Kidney tubule cell (primary cell): ENCODE measurements at places on chromosomes 3 and 15.

- DNase-seq: no peak
Observed at GRCh38 chr3:119918992-119919933, 137.4 kb downstream of the NR1I2 start.

GRCh38 chr3:135513106-135514059 is 452.1 kb upstream of the PPP2R3A start:
- DNase-seq: peak; percentile 77

DNA sequence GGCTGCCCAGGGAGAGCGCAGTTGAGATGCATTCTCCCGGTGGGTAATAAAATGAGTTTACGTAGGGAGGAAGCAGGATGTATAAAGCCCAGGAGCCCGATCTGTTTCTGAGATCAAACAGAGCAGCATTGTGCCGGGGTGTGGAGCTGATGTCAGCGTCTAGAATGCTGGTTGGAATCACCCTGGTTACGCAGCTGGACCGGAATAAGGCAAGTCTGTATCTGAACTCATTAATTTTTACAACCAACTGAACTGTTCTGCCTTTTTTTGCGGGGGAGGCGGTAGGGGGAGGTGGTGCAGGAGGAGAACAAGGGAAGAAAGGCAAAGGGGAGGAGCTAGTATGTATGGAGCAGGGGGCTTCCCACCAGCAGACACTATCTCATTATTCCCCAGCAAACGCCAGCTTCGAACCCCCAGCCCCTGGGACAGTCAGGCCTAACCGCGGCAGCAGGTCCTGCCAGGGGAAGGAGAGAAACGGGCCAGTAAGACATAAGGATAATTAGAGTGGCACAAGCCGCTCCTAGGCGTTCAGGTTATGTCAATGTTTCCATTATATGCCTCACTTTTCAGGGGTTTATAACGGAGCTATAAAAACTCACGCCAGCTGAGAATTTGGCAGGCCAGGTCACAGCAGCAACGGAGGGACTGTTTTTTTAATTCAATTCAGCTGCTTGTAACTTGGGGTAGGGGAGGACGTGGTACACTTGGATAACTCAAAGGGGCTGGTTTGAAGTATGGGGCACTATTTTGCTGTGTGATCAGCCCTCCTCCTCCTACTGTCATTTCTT is 175.3 kb upstream of the HES1 start:
- no peak for DNase-seq

- DNase-seq: no peak
Observed at GRCh38 chr3:180401226-180401625, 200.7 kb upstream of the TTC14 start.

DNA sequence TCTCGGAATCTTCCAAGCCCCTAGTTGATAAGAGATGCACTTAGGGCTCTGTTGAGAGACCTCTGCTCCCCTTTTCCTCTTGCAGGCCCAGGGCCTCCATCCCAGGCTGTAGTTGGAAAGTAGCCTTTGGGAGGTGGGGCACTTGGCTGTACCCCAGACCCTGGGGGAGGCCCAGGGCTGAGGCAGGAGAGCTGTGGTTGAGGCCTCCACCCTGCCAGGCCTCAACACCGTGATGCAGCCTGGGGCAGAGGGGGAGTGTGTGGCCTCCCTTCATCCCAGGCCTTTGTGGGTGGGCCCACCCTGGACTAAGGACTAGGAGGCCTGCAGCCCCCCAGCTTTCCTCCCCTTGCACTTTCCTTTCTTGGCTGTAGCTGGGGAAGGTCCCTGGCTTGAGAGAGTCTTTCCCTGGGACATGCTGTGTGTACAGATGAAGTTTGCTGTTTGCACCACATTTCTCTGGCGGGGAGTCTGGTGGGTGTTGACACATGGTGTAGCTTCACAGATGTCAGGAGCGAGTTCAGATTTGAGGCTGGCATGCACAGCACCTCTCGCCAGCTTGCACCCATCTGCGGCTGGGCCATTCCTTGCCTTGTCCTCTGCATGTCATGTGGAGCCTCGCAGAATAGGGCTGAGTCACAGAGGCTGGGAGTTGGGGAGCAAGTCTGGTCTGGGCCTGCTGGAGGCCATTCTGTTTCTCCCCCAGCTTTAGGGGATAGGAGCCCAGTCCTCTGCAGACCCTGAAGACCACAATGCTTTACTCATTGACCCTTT is 13.7 kb downstream of the PLEKHO2 start:
- DNase-seq: no peak

DNA sequence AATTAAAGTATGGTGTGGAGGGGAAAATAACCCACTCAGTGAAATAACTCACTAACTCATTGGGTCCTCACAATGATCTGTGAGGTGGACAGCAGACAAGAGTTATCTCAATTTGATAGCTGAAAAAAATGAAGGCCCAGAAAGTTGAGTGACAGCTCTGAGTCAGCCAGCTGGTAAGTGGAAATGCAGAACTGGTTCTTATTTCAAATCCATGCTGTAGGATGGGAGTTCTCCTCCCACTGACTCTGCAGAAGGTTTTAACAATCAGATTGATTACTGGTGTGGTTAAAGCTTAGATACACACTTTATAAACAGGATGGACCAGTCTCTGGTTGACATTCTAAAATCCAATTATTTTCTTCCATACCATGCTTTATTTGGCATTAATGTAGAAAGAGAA is 87.0 kb upstream of the LMOD3 start:
- DNase-seq: no peak

GRCh38 chr3:192816351-192816750 is 89.0 kb upstream of the FGF12 start:
- peak; percentile 66 for DNase-seq

GRCh38 chr3:161568671-161569070 is 72.1 kb downstream of the OTOL1 start:
- no peak for DNase-seq

DNA sequence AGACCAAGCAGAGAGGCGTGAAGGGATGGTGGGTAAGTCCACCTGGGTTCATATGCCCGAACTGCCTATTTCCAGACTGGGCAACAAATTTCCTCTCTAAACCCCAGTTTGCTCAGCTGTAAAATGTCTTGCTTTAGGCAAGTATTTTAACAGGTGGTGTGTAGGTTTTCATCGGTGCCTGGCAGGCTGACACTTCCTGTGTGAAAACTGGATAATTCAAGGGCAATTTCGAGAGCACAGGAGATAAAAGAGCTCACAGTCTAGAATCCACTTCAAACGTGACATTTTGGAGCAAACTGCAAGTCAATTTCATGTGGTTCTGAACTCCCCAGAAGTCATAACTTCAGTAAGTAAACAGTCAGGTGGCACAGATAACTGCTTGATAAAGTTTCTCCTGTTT is 112.2 kb downstream of the OXNAD1 start:
- DNase-seq: no peak

GRCh38 chr15:68609629-68610028 is 30.8 kb downstream of the CORO2B start:
- DNase-seq: no peak

DNA sequence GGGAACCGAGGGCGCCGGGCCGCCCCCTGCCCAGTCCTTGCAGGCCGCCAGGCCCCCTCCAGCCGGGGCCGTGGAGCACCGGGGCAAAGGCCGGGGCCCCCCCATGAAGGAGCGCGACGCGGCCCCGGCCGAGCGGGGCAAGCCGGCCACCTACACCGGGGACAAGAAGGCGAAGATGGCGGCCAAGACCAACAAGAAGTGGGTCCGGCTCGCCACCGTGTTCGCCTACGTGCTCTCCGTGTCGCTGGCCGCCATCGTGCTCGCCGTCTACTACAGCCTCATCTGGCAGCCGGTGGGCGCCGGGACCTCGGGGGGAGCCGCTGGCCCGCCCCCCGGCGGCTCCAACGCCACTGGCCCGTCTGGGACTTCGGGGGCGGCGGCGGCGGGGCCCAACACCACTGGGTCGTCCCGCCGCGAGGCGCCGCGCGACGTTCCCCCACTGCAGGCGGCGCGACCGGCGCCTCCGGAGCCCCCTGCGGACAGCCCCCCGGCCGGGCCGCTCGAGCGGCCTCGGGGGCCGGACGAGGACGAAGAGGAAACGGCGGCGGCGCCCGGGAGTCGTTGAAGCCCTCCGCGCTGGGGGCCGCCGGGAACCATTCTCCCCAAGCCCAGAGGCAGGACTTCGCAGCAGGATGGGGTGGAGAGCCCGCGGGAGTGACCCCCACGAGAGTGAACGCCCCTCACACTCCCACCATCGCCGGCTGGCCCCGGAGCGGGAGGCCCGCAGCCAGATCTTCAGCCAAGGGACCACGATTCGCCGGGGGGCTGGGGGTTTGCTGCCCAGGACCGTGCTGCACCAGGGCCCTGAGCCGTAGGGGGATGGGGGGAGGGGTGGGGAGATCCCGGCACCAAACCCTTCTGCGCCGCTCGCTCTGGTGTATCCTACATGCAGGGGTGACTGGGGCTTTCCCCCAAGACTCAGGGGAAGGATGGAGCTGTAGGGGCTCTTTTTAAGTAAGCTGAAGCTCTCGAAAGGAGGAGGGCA is 753 bp downstream of the INAFM2 start:
- DNase-seq: peak; percentile 31

DNA sequence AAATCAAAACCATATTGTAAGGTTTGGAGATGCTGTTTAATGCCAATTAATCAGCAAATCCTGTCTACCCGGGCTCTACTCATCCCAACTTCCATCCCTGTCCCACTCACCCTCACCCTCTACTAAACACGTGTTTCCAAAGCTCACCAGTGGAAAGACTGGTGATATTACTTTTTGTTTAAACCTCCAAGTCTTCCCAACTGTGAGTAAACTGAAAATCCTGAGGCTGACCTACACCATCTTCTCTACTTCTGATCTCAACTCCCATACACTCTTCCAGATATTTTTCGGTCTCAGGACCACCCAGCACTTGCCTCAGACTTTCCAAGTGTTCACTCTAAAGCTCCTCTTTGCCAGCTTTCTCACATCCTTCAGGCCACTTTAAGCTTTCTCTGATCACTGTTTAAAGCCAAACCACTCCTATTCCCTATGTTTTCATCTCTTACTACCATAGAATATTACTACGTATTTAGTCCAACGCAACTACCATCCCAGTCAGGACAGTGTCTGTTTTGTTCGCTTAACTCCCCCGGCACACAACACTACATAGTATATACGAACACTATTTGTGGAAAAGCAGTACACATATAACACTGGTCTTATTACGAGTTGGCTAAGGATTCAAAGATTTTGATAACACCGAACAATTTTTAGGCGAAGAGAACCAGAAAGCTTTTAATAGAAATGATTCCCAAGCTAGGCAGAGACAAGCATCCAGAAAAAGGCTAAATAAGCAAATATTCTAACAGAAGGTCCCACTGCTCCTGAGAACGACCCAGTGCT is 684 bp downstream of the RPL4 start:
- DNase-seq: no peak

DNA sequence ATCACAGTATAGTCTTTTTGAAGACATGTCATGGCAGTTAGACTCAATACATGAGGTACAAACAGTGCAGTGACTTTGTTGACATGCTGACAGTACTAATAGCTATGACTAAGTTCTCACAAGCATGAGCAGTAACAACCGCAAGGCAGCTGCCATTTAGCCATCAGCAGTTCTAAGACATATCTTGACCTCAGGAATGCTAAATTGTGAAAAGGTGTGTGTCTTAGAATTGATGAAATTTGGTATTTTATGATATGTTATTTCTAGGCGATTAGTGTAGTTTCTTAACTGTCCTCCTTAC is 60.7 kb upstream of the FURIN start:
- DNase-seq: peak; percentile 17

GRCh38 chr15:77475001-77475400 is 54.3 kb downstream of the HMG20A start:
- DNase-seq: no peak

GRCh38 chr3:72004749-72005292 is 219.9 kb upstream of the PROK2 start:
- peak; percentile 79 for DNase-seq

- DNase-seq: no peak
Observed at GRCh38 chr3:141863491-141863890, 13.0 kb upstream of the ATP1B3 start.

DNA sequence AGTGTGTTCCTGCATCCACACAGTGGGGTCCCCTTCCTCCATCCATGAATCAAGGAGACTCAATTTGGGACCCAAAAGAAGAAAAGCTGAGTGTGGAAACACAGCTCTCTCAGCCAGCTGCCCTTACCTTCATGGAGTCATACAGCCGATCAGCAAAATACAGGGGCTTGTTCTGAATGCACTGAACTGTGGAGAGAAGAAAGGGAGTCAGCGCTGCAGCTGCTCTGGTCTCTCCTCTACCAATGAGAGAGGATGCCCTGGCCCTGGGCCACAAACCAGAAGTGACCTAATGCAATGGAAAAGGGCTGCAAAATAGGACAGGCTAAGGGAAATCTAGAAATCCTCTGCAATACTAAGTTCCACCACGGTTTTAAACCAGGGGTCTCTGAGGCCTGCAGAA is 46.7 kb downstream of the ANXA2 start:
- no peak for DNase-seq

GRCh38 chr3:72352176-72352575 is 496.1 kb downstream of the SHQ1 start:
- DNase-seq: no peak

DNA sequence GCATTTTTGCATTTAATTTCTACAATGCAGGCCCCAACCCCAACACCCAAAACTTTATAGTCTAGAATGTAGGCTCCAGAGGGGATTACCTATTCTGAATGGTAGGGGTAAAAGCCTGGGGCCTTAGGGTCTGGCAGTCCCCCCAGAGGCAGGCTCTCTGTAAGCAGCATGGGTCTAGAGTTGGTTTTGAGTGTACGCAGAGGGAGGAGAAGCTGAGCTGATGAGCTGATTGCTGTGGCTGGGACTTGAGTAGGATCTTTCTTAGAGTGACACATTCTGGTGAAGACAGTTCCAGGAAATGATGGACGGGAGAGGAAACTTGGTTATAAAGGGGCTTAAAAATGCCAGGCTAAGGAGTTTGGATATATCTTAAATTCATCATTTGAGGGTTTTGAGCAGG is 2.1 kb downstream of the LPP start:
- no peak for DNase-seq

GRCh38 chr15:38266247-38266986 is 13.8 kb downstream of the SPRED1 start:
- DNase-seq: peak; percentile 9

- DNase-seq: no peak
Observed at GRCh38 chr15:27934782-27935181, 164.3 kb downstream of the OCA2 start.

- no peak for DNase-seq
Observed at GRCh38 chr3:169305460-169305859, 358.1 kb downstream of the MECOM start.

GRCh38 chr3:153291059-153291685 is 129.1 kb downstream of the RAP2B start:
- peak; percentile 18 for DNase-seq

GRCh38 chr3:29284497-29284896 is 3.6 kb downstream of the RBMS3 start:
- DNase-seq: no peak
